ENCODE measurements at places on chromosomes 1 and 21.

DNA sequence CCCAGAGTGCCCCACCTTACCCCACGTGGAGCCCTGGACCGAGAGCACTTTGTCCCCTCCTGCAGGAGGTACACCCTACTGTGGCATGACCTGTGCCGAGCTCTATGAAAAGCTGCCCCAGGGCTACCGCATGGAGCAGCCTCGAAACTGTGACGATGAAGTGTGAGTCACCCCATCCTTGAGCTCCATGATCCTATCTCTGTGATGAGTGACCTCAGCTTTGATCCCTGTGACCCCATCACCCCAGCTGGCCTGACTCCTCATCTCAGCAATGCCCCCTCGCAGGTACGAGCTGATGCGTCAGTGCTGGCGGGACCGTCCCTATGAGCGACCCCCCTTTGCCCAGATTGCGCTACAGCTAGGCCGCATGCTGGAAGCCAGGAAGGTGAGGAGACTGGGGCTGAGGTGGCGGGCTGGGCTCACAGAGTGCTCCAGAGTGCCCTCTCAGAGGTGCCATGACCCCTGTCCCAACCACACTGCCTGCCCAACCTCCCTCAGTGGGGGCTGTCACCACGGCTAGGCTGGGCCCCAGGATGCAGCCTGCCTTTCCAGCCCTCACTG is 16.2 kb upstream of the MPL start:
- DNase-seq = no peak

- DNase-seq = no peak
Measured at GRCh38 chr21:44999972-45000636, 60.3 kb downstream of the SLX9 start.

- DNase-seq = no peak
Measured at GRCh38 chr1:187985897-187986654, 1157.3 kb downstream of the PLA2G4A start.

GRCh38 chr1:102896771-102897170 is 211.6 kb downstream of the COL11A1 start:
- no peak for DNase-seq

DNA sequence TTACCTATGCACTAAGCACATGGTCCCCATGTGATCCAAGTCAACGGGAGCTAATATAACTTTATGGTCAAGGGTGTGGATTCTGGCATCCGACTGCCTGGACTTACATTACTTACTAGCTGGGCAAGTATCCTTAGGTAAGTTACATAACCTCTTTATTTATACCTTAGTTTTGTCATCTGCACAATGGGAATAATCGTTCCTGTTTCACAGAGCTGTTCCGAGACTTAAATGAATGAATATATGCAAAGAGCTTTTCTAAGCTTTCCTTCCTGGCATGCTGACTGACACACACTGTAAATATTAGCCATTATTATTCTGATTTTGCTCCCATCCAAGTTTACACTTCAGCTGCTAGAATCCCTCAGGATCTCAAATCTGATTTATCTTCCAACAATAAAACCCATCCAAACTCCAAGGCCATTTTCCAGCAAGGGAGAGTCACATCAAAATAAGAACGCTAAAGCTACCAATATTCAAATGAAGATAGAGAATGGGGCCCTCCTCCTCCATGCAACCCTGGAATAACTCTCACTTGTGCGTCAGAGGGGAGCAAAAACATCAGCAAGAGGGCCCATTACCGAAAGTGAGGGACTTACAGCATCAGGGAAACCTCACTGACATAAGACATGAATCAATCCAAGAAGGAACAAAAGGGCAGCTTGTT is 115.6 kb upstream of the KAZN start:
- DNase-seq = no peak

- DNase-seq = no peak
Measured at GRCh38 chr1:219412772-219413171, 200.1 kb downstream of the ZC3H11B start.

DNA sequence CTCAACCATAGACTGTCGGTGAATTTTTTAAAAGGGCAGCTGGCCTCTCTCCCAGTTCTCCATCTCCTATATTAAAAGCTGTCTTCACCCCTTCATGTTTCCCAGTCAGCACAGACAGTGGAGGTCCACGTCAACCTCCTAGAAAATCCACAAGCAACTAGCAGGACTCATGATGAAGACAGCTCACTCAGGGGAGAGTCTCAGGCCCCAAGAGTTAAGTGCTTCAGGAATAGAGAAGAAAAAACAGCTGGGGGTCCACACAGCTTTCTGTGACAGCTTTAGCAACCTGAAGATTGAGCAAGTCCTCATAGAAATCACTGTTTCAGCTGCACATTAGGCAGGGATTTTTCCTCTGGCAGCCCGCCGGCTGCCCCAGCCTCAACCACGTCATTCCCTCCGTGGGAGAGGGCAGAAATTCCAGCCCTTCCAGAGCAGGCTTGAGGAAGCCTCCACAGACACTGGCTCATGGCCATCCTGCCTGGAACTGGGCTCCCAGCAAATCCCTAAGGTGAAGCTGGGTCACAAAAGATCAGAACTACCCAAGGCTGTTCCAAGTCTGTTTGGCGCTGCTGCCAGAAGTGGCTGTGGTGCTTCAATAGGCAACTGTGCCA is 15.2 kb downstream of the GPR161 start:
- DNase-seq = no peak
